Foreskin fibroblast (primary cell): ENCODE measurements at places on chromosomes 3 and 15.

DNA sequence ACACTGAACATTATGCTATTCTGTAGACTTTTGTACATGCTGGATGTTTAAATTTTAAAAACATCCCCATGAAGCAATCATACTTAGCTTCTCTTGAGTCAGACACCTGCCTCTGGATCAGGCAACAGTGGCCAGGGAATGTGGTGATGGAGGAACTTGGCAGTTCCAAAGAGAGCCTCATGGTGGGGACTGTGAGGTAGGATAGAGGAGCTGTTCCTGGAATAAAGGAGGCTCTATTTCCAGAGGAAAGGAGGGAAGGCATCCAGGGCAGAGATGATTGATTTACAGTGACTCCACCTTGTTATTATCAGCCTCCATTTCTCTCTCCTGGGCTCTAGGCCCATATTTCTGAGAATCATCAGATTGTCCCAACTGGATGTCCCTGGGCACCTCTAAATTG lies 35.0 kb upstream of the ABHD17C start:
- peak; percentile 14 for DNase-seq

DNA sequence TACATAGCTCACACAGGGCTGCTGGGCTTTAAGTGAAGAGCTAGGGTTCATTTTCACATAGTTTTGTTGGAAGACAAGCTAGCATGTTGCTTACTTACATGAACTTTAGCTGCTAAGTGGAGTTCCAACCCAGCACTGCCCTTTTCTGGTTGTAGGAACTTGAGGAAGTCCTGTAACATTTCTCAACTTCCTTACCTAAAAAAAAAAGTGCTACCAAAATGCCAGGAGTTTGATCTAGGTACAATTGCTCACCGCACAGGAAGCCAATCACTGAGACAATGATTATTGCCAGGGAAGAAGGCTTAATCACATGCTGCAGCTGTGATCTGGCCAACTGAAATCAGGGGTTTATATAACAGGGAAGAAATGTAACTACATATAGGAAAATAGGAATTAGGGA lies 52.8 kb downstream of the IL12A start:
- no peak for DNase-seq

- no peak for DNase-seq
Measured at GRCh38 chr15:80639168-80639555, 55.9 kb upstream of the ABHD17C start.

DNA sequence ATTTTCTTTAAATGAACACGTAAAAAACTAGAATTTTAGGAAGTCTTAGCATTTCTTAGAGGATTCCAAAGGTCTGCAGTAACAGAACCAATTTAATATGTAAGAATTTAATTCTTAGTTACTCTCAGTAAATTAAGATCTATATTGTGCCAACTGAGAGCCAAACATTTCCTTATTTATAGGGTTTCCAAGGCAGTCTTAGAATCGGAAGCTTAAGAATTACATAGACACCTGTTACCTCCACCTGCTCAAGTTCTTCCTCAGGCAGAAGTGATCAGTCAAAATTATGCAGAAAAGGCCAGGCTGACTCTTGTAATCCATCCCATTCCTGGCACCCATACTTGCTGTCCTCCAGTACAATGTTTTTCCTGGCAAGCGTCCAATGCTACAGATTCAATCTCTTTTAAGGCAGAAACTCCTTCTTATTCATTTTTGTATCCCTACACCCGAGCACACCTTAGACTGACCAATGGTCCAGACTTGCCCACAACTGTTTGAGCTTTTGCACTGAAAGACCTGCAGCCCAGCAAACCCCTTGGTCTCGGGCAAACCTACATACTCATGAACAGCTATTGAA lies 64.3 kb downstream of the NCEH1 start:
- no peak for DNase-seq

DNA sequence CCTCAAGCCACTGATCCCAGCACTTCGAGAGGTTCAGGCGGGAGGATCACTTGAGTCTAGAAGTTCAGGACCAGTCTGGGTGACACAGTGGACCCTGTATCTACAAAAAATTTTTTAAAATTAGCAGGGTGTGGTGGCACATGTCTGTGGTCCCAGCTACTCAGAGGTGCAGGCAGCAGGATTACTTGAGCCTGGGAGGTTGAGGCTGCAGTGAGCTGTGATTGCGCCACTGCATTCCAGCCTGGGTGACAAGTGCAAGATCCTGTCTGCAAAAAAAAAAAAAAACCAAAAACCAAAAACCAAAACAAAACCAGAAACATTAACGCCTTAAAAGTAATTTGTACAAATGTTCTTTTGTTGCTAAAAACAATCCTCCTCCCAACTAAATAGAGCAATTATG lies 27.9 kb upstream of the SLC12A8 start:
- peak; percentile 60 for DNase-seq

DNA sequence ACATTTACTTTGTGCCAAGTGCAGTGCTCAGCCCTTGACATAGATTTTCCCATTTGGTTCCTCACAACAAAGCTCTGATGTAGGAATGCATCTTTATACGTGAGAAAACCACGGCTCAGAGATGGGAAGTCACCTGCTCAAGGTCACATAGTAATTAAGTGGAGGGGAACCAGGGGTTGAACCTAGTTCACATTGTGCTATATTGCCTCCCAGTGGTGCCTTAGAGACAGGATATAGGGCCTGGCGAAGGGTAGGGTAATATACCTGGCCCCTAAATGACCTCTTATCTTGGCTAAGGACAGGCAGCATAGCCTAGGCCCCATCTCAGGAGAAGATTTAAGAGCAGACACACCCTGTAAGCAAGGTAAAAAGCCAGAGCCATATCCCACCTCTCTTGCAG lies 71.5 kb downstream of the FOXP1 start:
- DNase-seq = no peak

DNA sequence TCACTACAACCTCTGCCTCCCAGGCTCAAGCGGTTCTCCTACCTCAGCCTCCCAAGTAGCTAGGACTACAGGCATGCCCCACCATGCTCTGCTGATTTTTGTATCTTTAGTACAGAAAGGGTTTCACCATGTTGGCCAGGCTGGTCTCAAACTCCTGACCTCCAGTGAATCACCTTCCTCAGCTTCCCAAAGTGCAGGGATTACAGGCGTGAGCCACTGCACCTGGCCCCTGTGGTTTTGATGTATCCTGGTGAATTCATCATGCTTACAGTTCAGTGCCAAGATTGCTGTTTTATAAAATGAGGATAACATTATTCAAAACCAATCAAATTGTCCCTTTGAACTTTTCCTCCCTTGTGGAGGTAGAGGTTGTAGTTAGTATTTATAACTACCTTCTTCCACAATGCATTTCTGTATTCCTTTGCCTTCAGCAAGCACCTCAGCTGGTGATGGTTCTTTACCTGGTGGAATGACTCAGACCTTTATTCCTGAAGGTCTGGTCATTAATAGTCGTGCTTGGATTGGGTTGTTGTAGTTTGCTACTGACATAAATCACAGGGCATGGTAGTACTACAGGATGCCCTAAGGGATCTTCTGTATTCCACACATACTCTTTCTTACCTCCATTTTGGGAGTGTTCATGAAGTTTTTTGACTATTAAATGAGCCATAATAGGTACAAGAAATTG lies 76.9 kb downstream of the UBP1 start:
- no peak for DNase-seq

GRCh38 chr15:69748131-69748530 lies 295.5 kb downstream of the RPLP1 start:
- no peak for DNase-seq

- DNase-seq = no peak
Measured at GRCh38 chr3:165729756-165730155, 107.5 kb downstream of the BCHE start.

- peak; percentile 95 for DNase-seq
Measured at GRCh38 chr15:59170295-59171066, 36.2 kb upstream of the LDHAL6B start.

- DNase-seq = peak; percentile 99
Measured at GRCh38 chr15:55196458-55197361, at the start of gene RSL24D1. TSS of gene RSL24D1 (minus strand) at chr15:55196941. CDS start at chr15:55196890, 51 bp downstream.

DNA sequence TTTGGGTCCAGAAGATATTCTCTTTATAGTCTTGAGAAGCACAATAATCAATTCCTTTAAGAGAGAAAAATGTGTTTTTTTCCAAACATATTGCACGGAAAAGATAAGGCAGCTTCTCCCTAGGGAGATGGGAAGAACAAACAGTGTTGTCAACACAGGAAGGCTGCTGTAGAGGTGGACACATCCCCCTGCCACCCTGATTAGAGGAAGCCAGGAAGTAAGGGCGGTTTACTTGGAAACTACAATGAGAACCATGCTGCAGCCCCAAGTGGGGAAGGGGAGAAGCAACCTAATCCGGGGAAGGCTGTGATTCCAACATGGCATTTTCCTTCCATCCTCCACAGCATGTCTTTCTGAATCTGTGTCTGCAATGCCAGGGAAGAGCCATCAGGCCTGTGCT lies 256.9 kb upstream of the TGFBR2 start:
- DNase-seq = no peak

DNA sequence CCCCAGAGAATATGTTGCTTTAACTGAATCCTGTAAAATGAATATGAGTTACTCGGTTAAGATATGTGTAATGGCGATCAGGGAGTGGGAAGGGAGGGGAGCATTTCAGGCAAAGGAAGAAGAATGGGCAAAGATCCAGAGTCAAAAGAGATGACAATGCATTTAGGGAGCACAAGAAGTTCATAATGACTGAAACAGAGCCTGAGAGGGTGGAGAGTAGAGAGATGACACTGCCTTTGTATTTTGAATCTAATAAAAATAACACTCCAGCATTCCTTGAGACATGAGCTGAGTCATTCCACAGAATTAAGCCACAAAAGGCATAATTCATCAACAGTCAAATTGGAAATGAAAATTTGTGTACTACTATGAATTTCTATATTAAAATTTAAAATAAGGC lies 105.3 kb upstream of the PEX5L start:
- no peak for DNase-seq

GRCh38 chr3:81931265-81932251 lies 170.1 kb upstream of the GBE1 start:
- DNase-seq = no peak

GRCh38 chr3:8239718-8240695 lies 261.6 kb upstream of the LMCD1 start:
- DNase-seq = peak; percentile 10

- DNase-seq = no peak
Measured at GRCh38 chr3:47578691-47579632, at the start of gene CSPG5. TSS of gene CSPG5 (minus strand) at chr3:47578865. CDS start at chr3:47578693, 172 bp downstream.

DNA sequence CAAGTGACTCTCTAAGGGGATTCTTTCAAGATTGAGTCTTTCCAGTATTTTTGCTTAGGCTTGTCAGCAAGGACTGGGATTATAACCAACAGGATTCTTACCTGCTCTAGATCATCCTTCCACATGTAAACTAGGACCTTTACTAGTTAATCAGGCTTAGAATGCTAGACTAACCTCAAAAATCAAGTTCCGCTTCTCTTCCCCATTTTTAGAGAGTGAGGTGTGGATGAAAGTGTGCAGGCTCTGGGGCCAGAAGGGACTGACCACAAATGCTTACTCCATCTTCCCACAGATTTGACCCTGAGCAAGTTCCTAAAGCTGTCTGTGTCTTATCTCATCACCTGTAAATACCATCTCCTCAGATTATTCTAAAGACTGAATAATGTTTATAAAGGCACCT lies 89.5 kb upstream of the IL12A start:
- DNase-seq = no peak

GRCh38 chr3:115581362-115582135 lies 41.8 kb upstream of the GAP43 start:
- DNase-seq = peak; percentile 10

GRCh38 chr15:79970624-79971434 lies at the start of gene BCL2A1:
TSS of gene BCL2A1 (minus strand) at chr15:79971196. CDS start at chr15:79971119, 77 bp downstream.
- peak; percentile 64 for DNase-seq

GRCh38 chr3:155254445-155254844 lies 39.0 kb downstream of the STRIT1 start:
- DNase-seq = no peak

DNA sequence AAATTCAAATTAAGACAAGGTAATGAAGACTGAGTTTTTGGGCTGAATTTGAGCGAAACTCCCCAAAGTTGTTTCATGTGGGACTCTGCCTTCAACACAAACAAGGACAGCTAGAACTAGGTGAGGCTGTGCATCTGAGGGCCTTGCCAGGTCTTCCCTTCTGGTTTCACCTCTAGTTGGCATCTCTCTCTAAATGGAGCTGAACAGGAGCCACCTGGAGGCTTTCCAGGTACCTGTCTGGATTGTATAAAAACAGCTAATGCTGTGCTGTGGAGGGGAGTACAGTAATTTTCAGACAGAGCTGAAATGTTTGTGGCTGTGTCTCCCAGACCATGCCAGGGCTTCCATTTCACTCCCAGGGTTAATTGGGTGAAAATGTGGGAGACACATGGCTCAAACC lies 27.1 kb downstream of the TRIM71 start:
- no peak for DNase-seq

DNA sequence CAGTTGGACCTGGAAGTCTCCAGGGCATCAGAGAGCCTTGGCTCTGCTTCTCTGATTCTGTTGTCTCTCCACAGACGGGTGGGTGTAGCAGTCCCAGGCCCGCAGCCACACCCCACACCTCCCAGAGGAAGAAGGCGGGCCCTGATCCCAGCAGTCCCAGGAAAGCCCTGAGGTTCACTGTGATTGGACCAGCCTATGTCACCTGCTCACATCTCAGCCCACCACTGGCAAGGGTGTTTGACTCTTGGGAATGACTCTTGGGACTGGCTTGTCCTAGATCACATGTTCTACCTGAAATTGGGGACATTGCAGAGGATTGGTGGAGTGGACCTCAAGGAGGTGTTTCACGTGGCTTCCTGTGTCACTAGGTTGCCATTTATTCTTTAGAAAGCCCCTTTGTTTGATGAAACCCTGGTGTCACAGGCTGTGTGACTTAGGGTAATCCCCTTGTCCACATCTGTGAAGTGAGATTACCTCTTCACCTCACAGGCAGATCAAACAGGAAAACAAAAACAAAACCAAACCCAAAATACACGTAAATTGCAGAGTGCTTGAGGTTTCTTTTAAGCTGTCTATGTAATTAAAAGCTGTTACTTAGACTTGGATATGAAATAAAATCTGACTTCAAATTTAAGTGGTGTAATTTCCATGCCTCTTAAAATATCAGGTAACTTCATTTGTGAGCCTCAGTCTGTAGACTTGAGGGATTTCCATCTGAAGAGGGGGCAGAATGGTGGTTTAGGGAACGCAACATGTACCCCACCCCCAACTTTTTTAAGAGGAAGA lies 26.7 kb downstream of the FLNB start:
- no peak for DNase-seq

GRCh38 chr3:30524357-30525040 lies 81.9 kb upstream of the TGFBR2 start:
- DNase-seq = no peak

DNA sequence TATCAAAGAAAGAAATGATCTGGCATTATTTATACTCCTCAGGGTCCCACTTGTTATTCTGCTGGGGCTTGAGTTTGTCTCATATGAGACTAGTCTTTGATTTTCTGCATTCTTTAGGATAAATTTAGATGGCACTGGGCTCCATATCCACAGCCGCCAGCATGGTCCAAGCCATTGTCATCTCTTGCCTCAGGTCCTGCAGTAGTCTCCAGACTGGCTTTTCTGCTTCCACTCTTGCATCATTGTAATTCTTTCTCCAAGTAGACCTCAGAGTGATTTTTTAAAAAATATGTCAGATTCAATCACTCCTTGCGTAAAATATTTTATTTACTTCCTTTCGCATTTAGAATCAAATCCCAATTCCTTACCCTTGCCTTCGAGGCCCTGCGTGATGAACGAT lies 50.4 kb upstream of the ST3GAL6 start:
- no peak for DNase-seq
